ENCODE measurements at places on chromosomes 1 and 21.

- DNase-seq = no peak
Observed at GRCh38 chr1:167792188-167792565, 70.4 kb downstream of the MPZL1 start.

GRCh38 chr1:171032822-171033702, 57.6 kb upstream of the FMO3 start:
- no peak for DNase-seq

DNA sequence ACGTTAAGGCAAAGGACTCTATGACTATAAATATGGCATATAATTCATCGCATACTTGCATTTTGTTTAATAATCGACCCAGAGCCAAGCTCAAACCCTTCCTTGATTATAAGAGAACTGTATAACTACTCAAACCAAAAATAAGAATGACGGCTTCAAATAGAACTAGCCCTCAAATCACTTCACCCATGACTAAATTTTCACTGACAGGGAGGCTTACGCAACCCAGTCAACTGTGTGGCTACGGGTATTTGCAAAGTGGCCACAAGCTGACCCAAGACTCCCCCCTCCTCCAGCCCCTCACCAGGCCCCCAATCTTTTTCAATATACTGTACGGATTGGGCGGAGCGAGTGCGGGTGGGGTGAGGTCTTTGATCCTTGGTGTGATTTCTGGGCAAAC, 268.3 kb downstream of the ASTN1 start:
- DNase-seq = no peak

DNA sequence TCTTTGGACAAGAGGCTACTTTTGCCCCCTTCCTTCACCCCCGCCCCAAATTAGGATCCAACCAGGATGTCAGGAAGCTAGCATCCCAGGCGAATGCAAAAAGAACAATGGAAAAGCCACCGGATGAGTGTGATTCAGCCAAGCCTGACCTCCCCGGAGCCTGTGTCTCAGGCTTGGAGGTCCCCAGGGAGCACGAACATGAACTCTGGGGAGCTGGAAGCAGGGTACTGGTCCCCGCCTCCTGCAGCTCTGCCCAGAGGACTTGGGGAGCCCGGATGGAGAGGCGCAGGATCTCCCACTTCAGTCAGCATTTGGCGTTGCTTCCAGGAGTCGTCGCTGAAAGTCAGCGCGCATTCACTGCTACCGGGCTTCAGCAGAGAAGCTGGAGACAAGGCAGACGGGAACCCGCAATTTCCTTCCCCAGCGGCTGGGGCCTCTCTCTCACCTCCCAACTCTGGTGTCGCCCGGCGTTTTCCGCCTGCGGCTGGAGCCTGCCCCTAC, 1.8 kb upstream of the TBX15 start:
- no peak for DNase-seq

DNA sequence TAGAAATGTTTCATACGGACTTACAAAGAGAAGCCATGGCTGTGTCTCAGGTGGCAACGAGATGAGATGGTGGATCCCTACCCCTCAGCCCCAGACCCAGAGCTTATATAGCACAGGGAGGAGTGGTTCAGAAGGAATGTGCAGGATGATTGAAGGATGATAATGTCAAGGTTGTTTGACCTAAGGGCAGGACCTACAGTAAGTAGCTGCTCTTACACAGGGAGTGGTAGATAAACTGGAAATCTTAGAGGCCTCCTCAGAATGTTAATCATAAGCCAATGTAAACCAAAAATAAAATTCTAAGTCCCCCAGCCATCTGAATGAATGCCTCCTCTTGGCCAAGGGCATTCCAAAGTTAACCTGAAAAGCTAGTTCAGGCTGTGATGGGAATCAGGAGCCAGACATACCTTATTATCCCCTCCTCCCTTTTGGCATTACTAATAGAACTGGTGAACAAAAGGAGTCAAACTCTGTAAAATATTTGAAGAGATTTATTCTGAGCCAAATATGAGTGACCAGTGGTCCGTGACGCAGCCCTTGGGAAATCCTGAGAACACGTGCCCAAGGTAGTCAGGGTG, 45.8 kb upstream of the PDE9A start:
- DNase-seq = no peak

DNA sequence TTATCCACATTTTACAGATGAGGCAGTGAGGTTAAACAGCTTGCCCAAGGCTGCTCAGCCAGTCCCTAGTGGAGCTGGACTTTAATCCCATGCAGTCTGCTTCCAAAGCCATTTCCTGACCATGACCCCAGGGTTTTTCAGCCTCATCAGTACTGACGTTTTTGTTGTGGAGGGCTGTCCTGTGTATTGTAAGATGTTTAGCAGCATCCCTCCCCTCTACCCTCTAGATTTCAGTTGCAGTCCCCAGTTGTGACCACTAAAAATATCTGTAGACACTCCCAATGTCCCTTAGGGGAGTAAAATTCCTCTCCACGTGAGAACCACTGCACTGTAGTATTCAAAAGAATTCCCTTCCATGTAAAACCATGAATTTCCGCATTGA, 30.2 kb upstream of the C1orf105 start:
- peak; percentile 34 for DNase-seq

- no peak for DNase-seq
Observed at GRCh38 chr1:174391716-174392115, 56.0 kb upstream of the GPR52 start.

- DNase-seq = no peak
Observed at GRCh38 chr1:231172411-231172810, 10.6 kb downstream of the TRIM67 start.

- no peak for DNase-seq
Observed at GRCh38 chr1:153345187-153346076, 3.2 kb downstream of the PGLYRP4 start.

DNA sequence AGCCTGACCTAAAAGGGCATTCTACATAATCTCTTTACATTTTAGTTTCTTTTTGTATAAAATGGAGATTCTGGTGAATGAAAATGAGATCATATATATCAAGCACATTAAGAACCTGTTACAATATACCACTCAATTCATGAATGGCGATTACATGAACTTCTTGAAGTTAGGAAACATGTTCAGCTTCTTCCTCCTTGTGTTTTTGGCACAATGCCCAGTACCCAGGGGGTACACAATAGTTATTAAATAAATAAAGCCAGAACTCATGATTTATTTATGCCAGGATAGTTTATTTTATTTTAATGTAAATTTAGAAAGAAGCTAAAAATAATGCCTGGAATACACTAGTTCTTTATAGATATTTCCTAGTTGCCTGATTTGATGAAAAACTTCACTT, 186.0 kb upstream of the PTGFR start:
- DNase-seq = no peak

DNA sequence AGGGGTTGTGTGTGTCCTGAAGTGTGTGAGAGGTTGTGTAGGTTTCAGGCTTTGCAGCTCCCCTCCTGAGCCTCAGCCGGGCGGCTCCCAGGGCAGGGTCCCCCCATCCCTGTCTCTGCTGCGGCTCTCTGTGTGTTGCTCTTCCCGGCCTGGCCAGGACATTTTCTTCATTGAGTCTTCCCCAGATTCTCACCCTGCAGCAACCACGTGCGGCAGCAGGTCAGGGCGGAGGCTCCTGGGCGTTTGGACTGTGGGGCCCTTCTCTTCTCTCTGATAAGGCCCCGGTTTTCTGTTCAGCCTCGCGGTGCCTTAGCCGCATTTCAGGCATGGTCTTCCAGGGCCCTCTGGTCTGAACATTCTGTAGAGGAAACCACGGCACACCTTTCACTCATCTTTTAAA, 1.8 kb upstream of the TCP10L start:
- DNase-seq = no peak

DNA sequence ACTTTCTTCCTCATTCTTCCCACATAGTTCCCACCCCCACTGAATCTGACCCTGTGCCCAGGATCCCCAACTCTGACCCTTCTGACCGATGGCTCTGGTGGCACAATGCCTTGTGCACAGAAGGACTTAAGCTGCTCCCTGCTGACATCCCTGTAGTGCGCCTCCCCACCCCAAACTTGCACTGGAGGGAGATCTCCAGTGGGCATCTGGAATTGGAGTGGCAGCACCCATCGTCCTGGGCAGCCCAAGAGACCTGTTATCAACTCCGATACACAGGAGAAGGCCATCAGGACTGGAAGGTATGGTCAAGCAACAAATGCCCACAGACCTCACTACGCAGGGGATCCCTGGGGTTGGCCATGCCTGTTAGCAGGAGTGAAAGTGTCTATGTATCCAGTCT, 9.0 kb downstream of the MPL start:
- DNase-seq = no peak

DNA sequence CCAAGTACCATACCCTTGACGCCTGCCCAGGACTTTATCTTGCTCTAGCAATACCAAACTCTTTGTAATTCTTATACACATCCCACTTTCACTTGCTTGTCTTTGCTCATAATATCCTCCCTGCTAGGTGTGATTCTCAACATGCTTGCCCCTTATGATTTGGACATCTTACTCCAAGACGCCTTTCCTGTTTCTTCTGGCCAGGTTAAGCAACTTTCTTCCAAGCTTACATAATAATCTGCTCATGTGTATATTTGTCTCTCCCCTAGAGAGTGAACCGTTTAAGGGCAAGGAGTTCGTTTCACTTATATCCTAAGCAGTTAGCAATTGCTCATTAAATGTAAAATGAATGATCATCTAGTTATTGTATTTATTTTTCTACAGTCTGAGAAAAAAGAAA, 21.8 kb downstream of the CRYZL1 start:
- no peak for DNase-seq

- no peak for DNase-seq
Observed at GRCh38 chr21:42505090-42505726, 8.4 kb upstream of the SLC37A1 start.

Data from LHCN-M2 (cell line).